EL (cell line): ENCODE measurements at places on chromosomes 3 and 15.

DNA sequence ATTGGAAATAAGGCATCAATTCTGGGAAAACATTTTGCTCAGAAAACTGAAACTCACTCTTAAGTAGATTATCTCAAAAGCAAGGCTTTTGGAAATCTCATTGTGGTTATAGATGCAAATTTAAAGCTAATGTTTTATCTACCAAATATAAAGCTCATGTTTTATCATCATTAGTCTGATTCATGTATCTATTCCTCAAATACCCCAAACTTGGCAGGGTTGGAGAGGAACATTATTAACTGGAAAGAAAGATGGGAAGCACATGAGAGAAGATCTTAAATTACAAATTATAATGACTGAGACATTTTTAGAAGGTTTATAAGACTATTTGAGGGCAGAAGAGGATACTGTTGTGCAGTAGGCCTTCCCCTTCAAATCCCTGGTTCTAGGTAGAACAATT, 137.3 kb upstream of the TGFBR2 start:
- DNase-seq: no peak

DNA sequence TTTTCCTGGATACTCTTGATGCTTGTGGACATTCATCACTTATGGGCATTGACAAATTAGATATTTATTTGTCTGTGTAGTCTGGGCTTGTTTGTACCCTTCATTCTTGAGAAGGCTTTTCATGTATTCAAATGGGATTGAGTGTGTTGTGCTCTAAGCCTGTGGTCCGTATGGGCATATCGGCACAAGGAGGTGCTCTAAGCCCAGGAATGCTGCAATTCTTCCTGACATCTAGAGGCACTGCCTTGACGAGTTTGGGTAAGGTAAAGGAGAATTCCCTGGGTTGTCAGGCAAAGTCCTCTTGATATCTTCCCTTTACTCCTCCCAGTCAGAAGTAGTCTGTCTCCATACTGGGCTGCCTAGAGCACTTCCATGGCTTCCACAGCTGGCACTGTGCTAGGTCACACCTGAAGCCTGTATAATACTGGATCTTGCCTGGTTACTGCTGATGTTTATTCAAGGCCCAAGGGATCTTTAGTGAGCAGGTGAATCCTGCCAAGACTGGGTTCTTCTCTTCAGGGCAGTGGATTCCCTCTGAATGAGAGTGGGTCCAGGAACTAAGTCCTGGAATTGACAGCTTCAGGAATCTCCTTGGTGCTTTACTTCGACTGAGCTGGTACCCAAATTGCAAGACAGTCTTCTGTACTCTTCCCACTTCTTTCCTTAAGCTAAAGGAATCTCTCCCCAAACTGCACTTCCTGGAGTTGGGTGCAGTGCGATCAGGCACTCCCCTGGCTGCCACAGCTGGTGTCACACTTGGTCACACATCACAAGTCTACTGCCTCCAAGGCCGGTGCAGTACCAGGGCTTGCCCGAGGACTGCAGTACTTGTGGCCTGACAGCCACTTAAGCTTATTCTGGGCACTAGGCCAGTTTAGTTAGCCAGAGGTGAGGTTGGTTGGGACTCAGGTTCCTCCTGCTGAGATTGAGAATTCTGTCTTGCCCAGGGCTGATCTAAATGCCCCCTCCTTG, 46.0 kb downstream of the GALK2 start:
- no peak for DNase-seq

DNA sequence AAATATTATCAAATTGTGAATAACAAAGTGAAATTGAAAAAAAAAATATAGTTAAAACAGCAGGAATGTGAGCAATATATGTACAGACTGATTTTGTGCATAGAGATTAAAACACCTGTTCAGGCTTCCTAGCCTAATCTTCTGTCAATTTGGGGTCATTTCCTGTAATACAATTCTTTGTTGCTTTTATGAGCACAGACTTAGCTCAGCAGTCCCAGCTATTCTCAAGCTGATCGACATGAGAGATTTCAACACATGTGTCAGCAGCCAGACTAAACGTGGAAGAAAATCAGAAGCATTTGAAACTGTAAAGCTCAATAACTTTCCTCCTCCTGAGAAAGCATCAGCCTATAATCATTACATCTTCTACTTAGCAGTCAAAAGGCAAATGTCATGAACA, 1.6 kb upstream of the FHIT start:
- DNase-seq: no peak

- DNase-seq: no peak
Observed at GRCh38 chr3:46894256-46894655, 16.7 kb downstream of the PTH1R start.

DNA sequence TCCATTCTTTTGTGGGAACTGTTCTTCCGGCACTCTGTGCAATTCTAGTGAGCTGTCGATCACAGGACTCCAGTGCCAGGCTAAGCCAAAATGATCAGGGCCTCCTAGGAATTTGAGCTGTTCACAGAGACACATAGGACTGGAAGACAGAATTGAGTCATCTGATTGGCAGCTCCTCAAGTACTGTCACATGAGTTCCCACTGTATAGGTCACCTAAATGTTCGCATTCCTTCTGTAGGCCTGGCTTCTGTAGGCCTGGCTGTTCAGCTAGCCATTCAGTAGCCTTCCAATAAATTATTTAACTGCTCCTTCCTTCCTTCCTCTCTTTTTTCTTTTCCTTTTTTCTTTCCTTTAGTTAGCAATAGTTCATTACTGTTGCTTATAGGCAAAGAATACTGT, 4.3 kb downstream of the PROS1 start:
- peak; percentile 63 for DNase-seq

DNA sequence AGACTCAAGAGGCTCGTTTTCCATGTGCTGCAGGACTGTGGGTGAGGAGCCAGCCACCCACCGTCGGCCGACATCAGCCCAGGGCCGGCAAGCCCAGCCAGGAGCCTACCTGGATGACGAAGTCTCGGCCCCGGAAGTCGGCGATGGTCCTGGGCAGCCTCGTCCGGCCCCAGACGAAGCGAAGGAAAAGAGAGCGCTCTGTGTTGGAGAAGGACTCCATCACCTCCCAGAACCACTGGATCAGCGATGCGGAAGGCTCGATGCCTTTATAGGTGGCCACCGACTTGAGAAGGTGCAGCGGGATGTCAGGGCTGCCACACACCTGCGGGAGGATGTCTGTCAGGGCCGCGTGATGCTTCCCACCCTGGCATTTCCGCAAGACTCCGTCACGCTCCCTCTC, 13.8 kb upstream of the OCA2 start:
- DNase-seq: no peak
